MG63 (cell line): ENCODE measurements at places on chromosomes 7 and 10.

GRCh38 chr10:22934726-22935125, 6.9 kb downstream of the ARMC3 start:
- DNase-seq: no peak

- peak; percentile 83 for DNase-seq
Observed at GRCh38 chr7:116671681-116672595, at the start of gene MET. Gene MET, plus strand, starts transcription at chr7:116672196. Its CDS starts 26,889 bp downstream, at chr7:116699085.

- no peak for DNase-seq
Observed at GRCh38 chr7:157526913-157527634, 190.3 kb downstream of the DNAJB6 start.

DNA sequence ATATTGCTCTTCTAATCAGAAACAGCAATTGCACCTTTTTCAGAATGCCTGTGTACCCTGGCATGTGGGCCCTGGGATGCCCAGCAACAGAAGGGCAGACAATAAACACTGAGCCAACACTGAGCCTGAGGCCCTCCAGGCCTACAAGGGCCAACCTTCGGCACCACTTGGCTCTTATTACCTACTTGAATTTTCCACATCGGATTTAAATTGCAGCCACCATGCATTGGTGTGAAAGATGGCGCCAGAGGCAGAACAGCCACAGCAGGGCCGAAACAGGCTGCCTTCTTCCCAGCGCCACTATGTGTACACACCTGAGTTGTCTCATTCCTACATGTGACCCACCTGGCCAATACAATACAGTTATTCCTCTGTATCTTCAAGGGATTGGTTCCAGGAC, 51.4 kb upstream of the EZH2 start:
- DNase-seq: no peak

- no peak for DNase-seq
Observed at GRCh38 chr7:47730142-47730541, 148.2 kb upstream of the TNS3 start.

GRCh38 chr7:114450431-114450830, 35.8 kb downstream of the FOXP2 start:
- DNase-seq: no peak

DNA sequence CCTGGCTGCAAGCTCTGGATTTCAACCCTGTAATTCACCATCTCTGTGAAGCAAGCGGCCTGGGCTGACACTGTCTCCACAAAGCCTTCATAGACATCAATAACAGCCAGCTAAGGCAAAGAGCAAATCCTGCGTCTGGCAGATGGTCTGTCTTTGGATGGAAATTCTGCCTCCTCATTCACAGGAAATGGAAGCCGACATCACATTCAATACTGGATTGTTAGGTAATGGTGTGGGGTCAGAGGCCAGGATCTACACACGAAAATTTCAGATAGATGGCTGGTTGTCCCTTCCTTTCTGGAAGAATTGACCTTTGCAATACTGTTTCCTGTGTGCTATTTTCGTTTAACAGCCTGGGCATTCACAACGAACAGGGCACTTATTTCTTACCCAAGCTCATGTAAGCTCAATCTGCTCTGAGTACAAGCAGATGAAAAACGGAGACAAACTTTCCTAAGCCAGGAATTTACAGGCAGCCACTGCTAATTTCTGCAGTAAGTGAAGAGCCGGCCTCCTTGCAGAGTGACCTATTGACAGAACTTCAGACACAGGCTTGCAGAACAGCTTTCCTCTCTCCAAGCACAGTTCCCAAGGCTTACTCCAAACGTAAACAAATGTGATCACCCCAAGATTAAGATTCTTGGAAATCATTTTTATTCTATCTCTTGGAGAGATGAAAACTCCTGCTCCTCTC, 3.1 kb upstream of the ADAM12 start:
- DNase-seq: no peak

- DNase-seq: peak; percentile 75
Observed at GRCh38 chr7:20783700-20784387, 2.8 kb downstream of the SP8 start.

GRCh38 chr7:84757761-84758160, 429.1 kb downstream of the SEMA3D start:
- DNase-seq: no peak

DNA sequence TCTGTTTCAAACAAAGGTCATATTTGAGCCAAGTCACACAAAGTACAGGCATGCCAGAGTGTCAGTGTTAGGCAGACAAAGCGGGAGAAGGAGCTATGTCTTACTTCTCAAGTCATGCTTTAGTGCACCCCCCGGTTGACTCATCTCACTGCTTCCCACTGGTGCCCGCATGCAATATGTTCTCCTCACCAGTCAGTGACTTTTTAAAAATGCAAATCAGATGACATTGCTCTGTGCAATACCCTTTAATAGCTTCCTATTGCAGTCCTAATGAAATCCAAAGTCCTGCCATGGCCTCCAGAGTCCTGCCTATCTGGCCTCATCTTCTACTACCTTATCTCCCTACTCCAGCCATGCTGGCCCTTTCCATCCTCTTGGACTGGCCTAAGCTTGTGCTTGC, 429.1 kb downstream of the ACTR3B start:
- DNase-seq: no peak

GRCh38 chr10:20058135-20058534, 241.9 kb downstream of the PLXDC2 start:
- no peak for DNase-seq

DNA sequence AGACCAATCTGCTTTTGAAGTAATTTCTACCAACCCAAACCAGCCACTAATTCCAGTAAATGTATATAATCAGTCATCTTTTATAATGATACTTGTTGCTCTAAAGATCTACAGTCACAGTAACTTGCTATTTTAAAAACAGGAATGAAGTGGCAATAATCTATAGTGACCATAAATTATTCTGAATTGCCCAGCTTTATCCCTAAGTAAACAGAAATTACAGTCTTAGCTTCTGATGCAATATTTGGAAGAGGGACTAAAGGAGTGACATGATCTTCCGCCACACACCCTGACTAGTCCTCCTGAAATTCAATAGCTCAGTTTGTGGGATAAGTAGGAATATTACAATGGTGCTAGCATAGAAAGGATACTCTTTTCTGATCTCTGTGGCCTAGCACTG, 96.1 kb downstream of the ATE1 start:
- no peak for DNase-seq

DNA sequence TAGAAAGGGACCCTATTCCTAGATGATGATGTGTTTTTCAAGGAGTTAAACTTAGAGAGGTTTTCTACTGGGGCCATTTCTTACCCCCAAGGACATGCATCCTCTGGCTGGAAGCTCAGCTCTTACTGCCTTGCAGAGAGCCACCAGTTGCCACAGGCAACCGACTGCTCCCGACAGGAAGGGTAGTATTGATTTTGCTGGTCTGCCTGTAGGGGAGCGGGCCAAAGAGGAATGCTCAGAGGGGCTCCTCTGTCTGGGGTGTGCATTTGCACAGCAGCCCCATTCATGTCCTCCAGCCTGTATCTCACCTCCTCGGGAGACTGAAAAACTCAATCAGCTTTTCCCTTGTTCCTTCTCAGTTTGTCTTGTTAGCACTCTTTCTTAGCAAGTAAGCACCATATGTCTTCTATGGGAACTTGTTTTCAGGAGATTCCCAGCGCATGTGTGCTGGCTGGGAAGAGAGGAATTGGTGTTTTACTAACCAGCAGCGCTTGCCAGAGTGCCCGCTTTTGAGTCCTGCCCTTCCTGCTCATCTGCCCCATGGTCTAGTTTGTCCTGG, 739.0 kb upstream of the GALNT17 start:
- peak; percentile 2 for DNase-seq

DNA sequence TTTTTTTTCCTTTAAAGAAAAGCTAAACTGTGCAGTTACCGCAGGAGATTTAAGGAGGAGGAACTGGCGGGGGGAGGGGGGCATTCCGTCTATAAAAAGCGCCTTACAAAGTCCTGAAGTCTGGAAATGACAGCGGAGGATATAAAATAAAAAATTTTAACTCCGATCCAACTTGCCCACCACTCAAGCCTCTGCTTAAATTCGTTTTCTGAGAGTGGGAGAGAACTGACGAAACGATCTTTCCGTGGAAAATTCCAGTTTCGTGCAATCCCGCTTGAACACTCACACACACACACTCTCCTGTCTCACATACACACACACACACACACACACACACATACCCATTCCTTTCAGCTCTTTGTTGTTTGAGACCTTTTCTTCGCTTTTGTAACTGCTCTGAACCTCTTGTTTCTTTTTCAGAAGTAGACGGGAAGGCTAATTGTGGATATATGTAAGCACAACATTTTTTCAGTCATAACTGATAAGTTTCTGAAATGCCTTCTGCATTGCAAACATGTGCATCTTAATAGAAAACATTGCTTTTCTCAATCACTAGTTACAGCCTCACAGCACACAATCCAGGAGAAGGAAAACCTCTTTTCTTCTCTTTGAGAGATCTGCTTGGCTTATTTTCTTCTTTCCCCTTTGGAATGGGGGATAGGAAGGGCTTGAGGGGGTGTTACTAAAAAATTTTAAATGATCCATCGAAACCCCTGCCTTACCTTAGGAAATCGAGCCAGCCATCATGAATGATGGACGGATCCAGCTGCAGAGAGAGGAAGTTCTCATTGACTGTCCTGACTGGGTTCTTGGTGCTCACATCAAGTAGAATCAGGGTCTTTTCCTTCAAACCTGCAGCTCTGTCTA, 628 bp downstream of the HPSE2 start:
- DNase-seq: no peak

DNA sequence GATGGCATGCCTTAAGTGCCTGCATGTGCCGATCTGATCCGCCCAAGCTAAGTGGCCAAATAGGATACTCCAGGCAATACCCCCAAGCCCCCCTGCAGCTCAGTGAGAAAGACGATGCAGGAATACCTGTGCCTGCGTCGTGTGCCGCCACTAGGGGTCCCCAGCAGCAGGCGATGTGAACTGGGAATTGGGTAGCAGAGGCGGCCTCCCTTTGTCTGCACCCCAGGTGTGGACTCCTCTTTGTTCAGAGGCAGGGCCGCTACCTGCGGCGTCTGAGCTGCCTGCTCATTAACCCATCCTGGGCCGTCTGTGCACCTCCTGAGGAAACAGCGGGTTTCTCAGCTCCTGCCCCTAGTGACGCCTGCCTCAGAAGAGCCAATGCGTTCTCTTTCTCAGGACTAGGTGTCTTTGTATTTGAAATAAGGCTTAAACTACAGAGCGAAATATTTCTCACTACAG, 4.8 kb upstream of the CHN2 start:
- peak; percentile 22 for DNase-seq

DNA sequence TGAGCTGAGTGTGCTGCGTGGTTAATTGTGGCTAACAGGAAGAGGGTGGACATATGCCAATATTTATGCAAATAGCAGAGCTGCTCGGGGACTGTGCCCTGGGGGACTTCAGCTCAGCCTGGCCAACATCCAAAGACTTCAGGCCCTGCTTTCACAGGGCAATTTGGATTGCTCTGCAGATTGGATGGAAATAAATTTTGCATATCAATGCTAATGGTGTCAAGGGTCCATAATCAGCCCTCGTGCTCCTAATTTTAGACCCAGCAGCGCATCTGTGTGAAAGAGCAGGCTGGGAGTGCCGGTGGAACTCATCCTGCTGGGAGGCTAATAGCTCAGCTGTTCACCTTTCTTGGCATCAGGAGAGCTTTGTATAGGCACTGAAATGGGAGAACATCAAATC, 270.1 kb downstream of the TCERG1L start:
- no peak for DNase-seq

GRCh38 chr10:132425757-132426155, 28.8 kb downstream of the PWWP2B start:
- DNase-seq: no peak
